ENCODE measurements at places on chromosomes 4 and X.

DNA sequence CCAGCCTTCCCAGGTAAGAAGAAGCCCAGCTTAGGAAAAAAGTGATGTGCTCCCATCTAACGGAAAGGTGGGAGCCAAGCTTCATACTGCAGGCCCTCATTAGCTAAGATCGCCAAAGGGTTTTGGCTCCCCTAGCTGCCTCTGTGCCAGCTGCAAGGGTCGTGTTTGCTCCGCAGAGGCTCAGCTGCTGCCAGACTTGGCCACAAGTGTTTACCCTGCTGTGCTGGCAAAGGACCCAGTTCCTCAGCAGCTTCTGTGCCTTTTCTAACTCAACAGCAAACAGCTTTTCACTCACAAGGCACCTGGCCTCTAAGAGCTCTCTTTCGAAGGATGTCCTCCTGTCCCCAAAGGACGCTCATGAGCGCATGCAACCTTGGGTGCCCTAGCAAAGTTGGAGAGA, 12.2 kb upstream of the VMA21 start:
- no peak for DNase-seq

GRCh38 chr4:52657618-52658501, 1.2 kb downstream of the USP46 start:
- no peak for DNase-seq

DNA sequence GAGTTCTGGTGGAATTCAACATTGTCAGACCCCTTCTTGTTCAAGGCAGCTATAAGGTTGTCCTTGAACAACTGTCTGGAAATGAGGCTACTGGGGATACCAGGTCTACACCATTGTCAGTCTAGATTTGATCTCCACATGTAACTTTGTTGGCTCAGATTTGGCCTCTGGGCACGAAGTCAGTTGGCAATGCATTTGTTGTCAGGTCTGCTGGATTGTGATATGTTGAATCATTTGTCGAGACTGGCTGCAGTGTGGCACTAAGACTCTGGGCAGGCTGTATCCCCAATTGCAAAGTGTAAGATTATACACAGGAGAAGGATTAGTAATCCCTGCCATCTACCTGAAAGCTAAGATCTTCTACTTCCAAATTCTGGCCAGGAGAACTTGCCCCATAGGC, 26.5 kb downstream of the ZNF81 start:
- DNase-seq, result no peak

GRCh38 chrX:104618106-104618895, 52.3 kb downstream of the IL1RAPL2 start:
- no peak for DNase-seq

DNA sequence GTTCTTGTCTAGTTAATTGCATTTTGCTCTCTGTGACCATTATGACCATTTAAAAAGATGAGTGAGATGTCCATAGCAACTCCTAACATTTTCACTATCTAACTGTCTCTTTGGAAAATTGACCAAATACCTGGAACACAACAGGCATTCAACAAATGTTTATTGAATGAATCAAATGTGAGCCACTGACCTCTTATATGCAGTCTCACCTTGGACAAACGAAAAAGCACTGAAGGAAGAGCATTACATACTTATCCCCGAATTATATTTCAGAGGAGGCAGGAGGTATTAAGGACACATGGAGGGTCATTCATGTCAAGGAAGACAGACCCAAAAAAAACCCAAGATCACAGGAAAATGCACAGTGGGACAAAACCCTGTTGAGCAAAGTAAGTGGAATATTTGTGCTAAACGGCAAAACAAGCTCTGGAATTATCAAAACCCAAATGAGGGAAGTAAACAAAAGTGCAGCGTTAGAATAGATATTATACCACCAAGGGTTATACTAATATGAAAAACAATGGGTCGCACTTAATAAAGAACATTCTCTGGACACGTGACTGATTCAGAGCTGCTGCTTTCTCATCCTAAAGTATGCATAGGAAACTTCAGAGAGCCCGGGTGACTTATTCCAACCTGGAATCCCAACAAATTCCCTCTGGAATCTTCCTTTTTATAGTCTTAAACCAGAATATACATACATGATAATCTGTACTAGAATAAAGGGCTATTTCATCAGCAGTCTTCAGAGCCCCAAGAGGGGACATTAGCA, 131.9 kb downstream of the AMELX start:
- no peak for DNase-seq

- no peak for DNase-seq
These were observed 216.8 kb upstream of the FAT1 start for GRCh38 chr4:186940476-186940875.

DNA sequence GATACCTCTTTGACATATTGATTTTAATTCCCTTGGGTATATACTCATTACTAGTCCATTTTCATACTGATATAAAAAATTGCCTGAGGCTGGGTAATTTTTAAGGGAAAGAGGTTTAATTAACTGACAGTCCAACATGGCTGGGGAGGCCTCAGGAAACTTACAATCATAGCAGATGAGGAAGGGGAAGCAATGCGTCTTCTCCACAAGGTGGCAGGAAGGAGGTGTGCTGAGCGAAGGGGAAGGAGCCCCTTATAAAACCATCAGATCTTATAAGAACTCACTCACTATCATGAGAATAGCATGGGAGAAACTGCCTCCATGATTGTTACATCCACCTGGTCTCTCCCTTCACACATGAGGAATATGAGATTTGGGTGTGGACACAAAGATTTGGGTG, 42.4 kb downstream of the MSX1 start:
- no peak for DNase-seq

Measured in GM10248 (cell line).